Naive thymus-derived CD4-positive, alpha-beta T cell (primary cell): ENCODE measurements at places on chromosomes 2 and 18.

DNA sequence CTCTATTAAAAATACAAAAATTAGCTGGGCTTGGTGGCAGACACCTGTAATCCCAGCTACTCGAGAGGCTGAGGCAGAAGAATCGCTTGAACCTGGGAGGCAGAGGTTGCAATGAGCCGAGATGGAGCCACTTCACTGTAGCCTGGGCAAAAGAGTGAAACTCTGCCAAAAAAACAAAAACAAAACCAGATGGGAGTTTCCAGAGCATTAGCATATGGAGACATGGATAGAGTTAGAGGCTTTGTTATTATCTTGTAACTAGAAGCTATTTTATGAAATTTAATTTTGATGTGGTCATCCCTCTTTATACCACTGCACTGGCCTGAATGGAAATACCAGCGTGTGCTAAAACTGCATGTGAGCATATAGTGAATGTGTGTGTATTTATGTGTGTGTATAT, 58.9 kb downstream of the TRAPPC8 start:
- no peak for DNase-seq

GRCh38 chr2:238862701-238863100, 14.8 kb downstream of the TWIST2 start:
- DNase-seq, result no peak

GRCh38 chr2:36555789-36556188, 42.2 kb downstream of the FEZ2 start:
- no peak for DNase-seq

GRCh38 chr18:23824240-23824639, 135.0 kb downstream of the LAMA3 start:
- no peak for DNase-seq

DNA sequence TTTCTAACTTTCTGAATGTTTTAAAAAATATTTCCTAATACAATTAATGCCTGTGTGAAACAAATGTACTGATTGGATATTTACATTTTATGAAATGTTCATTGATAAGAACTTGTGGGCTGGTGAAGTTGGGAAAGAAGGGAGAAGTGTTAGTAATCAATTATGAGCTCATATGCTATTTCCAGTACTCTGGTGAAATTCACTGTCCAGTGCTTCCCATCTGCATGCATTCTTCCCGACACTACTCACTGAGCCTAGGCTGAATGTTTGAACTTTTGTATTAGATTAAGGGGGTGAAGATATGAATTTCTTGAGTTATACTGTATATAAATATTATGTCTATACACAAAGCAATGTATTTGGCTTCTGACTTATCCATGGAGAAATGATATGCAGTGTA, 36.0 kb downstream of the SKA1 start:
- DNase-seq, result no peak
